Stimulated activated CD8-positive, alpha-beta memory T cell treated with anti-CD3 and anti-CD28 coated beads, Interleukin-15, amount 100 ng/mL, for 24 hours (primary cell): ENCODE measurements at places on chromosomes 5 and 9.

GRCh38 chr9:124054582-124055227 lies 43.1 kb downstream of the LHX2 start:
- DNase-seq, result no peak

DNA sequence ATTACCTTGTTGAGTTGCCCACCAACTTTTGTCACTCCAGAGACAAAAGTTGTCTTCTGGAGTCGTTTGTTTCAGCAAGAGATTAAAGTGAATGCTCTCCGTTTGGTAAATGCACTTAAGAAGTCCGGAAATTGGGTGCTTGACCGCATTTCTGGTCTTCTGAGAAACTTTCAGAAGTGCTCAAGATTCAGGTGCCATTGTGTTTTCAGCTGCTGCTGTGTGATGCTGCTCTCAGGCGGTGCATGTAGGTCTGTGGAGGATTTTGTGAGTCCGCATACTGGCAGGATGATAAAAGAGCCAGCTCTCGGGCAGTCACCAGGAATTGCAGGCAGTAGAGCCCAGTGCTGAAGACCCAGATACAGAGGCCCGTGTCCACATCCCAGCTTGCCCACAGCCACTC lies 5.9 kb upstream of the NFIL3 start:
- DNase-seq, result no peak

DNA sequence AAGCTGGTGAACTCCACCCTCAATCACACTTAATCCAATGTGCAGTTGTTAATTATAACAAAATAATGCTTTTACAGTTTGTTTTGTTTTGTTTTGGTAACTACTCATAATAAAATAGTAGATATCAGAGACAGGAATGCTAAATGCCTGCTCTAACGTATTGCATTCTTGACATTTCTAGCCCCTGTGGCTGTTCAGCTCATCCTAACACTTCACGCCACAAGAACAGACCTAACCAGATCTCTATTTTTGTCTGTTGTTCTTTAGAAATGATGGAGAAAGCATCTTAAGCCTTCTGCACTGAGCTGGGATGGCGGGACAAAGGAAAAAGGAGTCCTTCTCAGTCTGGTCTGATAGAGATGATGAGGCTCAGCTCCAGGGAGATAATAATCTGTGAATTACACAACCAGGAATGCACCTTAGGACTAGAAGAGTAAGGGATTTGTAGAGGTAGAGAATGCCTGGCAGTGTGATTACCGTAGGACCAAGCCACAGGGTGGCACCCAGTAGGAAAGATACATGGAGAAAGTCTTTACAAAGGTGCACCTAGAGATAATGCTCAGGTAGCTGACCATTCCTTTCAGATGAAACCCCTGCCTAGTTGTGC lies 628.8 kb downstream of the PDE4D start:
- DNase-seq, result no peak

GRCh38 chr5:108625654-108626053 lies 122.0 kb upstream of the FER start:
- no peak for DNase-seq

- no peak for DNase-seq
Measured at GRCh38 chr5:172223901-172224873, 30.2 kb downstream of the EFCAB9 start.

GRCh38 chr5:18305288-18305924 lies 671.1 kb downstream of the TAF11L14 start:
- DNase-seq, result no peak

GRCh38 chr9:137195525-137196220 lies 4.9 kb downstream of the TPRN start:
- no peak for DNase-seq

DNA sequence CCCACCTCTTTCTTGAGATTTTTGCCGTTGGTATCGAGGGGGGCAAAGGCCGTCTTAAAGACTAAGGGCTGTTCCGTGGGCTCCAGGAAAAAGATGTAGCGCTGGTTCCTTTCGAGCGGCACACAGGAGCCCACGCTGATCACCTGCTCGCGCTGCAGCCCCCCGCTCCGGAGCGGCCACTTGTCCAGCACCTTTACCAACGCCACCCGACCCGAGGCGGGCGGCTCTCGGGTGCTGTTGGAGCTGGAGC lies 781 bp downstream of the NRG2 start:
- DNase-seq, result no peak

DNA sequence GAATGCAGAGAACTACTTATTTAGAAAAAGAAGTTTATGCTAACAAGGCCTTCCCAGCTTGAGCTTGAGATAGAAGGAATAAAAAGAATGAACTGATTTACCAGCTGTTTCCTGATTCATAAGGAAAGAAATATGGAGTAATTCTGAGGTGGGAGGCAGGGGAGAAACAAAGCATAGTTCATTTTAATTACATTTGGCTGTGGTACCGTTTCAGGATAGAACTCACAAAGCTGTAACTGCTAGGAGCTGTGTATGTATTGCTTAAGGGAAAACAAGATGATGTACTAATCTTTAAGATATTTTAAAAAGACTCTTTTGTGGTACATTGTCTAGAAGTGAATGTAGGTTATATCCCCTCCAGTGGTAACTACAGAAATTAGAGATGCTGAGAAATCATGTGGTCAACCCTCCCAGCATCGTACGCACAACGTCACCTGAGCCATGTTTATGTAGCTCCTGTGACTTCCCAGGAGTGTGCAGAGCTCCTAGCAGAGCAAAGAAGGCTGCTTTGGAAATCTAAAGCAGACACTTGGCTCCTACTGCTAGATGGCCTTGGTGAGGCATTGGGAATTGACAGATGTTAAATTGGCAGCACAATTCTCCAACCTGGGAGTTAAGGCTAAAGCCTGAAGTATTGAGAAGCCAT lies 208.3 kb upstream of the VLDLR start:
- no peak for DNase-seq

GRCh38 chr9:136187683-136188586 lies 17.0 kb downstream of the LHX3 start:
- no peak for DNase-seq

DNA sequence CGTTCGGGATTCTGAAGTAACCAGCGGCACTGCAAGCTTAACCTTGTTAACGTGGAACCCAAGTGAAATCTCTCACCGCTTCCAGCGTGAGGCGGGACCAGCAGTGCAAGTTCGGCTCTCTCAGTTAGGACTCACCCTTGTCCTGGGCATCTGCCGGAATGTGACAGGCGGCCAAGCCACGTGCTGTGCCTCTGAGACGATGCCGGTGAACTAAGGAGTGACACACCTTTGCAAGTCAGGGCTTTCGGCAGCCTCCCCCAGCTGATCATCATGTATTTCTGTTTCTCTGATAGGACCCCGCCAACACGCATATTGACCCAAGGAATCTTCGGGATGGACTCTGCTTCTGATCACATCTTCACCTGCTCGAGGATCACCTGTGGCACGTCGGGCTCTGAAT lies 415.0 kb upstream of the IRX1 start:
- no peak for DNase-seq
